ENCODE measurements at places on chromosomes 7 and 10. TPM values are rescaled to one million over a fixed set of nuclear protein-coding genes. Genes with fewer than 3 reads are reported as not detected.

MACC1 gene
- polyA plus RNA-seq: 2.8 TPM

MICALL2 gene
- polyA plus RNA-seq: 50.1 TPM

RET gene
- polyA plus RNA-seq: 0.33 TPM

AQP1 gene
- 267 TPM for polyA plus RNA-seq

IDI2 gene
- polyA plus RNA-seq: 0.05 TPM

DUSP5 gene
- 12.3 TPM for polyA plus RNA-seq

ASIC3 gene
- polyA plus RNA-seq: 1.6 TPM

ARL3 gene
- 6.7 TPM for polyA plus RNA-seq

OR6V1 gene
- not detected for polyA plus RNA-seq

ELN gene
- polyA plus RNA-seq: 99.5 TPM

CHST3 gene
- 2.2 TPM for polyA plus RNA-seq

ENKUR gene
- 12.0 TPM for polyA plus RNA-seq

NPY4R2 gene
- 0.07 TPM for polyA plus RNA-seq

SLF2 gene
- 7.1 TPM for polyA plus RNA-seq

PLEKHA1 gene
- 18.9 TPM for polyA plus RNA-seq

ABCB4 gene
- polyA plus RNA-seq: 0.08 TPM

CLDN3 gene
- polyA plus RNA-seq: 42.9 TPM

GRM3 gene
- not detected for polyA plus RNA-seq

PRLHR gene
- not detected for polyA plus RNA-seq

HKDC1 gene
- 4.6 TPM for polyA plus RNA-seq

TBXAS1 gene
- polyA plus RNA-seq: 126 TPM

ASB15 gene
- polyA plus RNA-seq: not detected

UCMA gene
- not detected for polyA plus RNA-seq

CAV2 gene
- polyA plus RNA-seq: 68.5 TPM

SLC39A12 gene
- polyA plus RNA-seq: 0.03 TPM

CCDC146 gene
- 8.4 TPM for polyA plus RNA-seq

CPN1 gene
- polyA plus RNA-seq: not detected

ABHD11 gene
- 52.9 TPM for polyA plus RNA-seq

CD36 gene
- polyA plus RNA-seq: 40.1 TPM

AHR gene
- 31.5 TPM for polyA plus RNA-seq

COL1A2 gene
- polyA plus RNA-seq: 66.3 TPM

CUBN gene
- polyA plus RNA-seq: 0.33 TPM

RBM20 gene
- 0.31 TPM for polyA plus RNA-seq

CLEC5A gene
- polyA plus RNA-seq: 4.4 TPM

GTF2I gene
- polyA plus RNA-seq: 53.3 TPM

AOAH gene
- polyA plus RNA-seq: 4.7 TPM

TRPV6 gene
- polyA plus RNA-seq: 0.63 TPM

ASB4 gene
- polyA plus RNA-seq: 0.05 TPM

CLEC2L gene
- polyA plus RNA-seq: 0.03 TPM

ZP3 gene
- polyA plus RNA-seq: 5.2 TPM

SEMA3C gene
- 6.9 TPM for polyA plus RNA-seq

CLRN3 gene
- polyA plus RNA-seq: 0.12 TPM

TSPAN33 gene
- polyA plus RNA-seq: 3.3 TPM

SUN3 gene
- 0.18 TPM for polyA plus RNA-seq

MSS51 gene
- polyA plus RNA-seq: 0.74 TPM

CXCL12 gene
- 23.7 TPM for polyA plus RNA-seq

TFEC gene
- polyA plus RNA-seq: 19.2 TPM

IGF2BP3 gene
- 2.2 TPM for polyA plus RNA-seq

FFAR4 gene
- 0.29 TPM for polyA plus RNA-seq

STOX1 gene
- polyA plus RNA-seq: 1.8 TPM

All from lung (tissue), 17 donors.